NCI-H345 (cell line): ENCODE measurements at places on chromosomes 7 and 10.

GRCh38 chr10:29730969-29731368 is 96.2 kb upstream of the SVIL start:
- no peak for DNase-seq

- no peak for DNase-seq
Measured at GRCh38 chr7:45122975-45123860, 11.7 kb upstream of the TBRG4 start.

DNA sequence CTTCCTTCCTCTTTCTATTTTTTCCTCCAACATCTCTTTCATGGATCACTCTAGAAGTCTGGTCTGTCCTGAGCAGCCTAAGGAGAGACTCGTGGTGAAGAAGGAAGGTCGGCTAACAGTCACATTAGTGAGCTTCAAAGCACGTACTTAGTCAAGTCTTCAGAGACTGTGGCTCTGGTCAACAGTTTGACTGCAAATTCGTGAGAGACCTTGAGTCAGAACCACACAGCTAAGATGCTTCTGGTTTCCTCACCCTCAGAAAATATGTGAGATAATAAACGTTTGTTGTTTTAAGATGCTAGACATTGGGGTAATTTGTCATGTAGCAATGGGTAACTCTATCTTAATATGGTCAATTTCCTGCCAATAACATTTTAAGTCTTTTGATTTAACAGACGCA is 126.2 kb upstream of the LRRN3 start:
- DNase-seq: no peak

GRCh38 chr10:52965509-52965908 is 192.9 kb upstream of the MBL2 start:
- DNase-seq: no peak

DNA sequence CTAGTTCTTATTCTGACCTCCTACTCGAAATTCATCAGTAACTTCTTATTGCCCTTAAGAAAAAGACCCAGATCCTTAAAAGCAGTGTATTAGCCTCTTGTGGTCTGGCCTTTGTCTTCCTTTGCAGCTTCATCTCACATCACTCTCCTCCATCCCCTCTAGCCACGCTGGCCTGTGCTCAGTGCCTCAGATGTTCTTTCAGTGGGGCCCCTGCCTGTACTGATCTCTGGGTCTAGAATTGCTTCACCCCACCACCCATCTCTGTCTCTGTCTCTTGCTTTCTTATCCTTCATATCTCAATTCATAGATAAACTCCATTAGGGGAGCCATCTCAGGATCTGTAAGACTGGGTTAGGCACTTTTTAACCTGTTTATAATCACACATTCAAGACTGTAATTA is 1178.5 kb upstream of the C7orf33 start:
- DNase-seq: no peak

GRCh38 chr10:59085711-59086502 is 90.5 kb upstream of the PHYHIPL start:
- no peak for DNase-seq

DNA sequence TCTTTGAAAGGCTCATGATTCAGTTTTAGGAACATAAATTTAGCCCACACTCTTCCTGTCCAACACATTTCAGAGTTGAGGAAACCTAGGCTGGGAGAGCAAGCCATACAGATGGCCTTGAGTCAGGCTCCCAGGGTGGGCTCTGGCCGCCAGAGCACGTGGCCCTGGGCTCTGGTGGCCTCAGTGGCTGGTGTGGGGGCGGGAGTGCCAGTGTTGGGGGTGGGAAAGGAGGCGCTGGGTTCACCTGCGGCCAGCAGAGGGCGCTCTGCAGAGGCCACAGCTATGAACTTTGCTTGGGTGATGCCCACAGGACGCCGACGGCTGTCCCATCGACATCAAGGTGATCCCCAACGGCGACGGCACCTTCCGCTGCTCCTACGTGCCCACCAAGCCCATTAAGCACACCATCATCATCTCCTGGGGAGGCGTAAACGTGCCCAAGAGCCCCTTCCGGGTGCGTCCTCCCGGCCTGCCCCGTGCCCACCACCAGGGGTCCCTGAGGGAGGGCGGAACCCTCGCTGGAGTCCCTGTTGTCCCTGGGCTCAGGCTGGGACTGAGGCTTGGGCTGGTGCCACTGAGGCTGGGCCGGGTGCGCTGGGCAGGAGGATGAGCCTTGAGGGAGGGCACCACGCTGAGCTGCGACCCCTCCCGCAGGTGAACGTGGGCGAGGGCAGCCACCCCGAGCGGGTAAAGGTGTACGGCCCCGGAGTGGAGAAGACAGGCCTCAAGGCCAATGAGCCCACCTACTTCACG is 11.9 kb downstream of the FLNC start:
- DNase-seq: peak; percentile 87
